ENCODE measurements at places on chromosomes 12 and 14. TPM values are rescaled to one million over a fixed set of nuclear protein-coding genes. Genes with fewer than 3 reads are reported as not detected.

IAPP gene
- total RNA-seq, result not detected

AQP5 gene
- total RNA-seq, result not detected

GPRC5D gene
- total RNA-seq, result not detected

FOXM1 gene
- total RNA-seq, result 100 TPM

GDF3 gene
- not detected for total RNA-seq

All from A549 treated with DMSO at 1 μM for 4 hours (cell line).